ENCODE measurements at places on chromosomes 3 and 15.

DNA sequence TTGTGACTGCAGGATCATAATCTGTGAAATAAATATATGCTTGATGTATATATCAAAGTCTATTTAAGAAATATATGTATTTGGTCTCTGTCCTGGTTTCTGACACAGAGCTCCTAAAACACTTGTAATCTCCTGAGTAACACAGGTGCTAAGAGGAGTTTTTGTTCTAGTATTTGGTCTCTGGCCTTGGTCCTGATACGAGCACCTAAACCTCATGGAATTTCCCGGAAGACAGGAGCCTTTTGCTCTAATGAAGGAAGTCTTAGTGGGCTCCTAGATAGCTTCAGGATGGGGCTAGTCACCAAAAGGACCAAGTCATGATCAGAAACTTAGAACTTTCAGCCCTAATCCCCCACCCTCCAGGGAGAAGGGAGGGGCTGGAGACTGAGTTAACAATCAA is 19.2 kb upstream of the MUSTN1 start:
- ATAC-seq = no peak

DNA sequence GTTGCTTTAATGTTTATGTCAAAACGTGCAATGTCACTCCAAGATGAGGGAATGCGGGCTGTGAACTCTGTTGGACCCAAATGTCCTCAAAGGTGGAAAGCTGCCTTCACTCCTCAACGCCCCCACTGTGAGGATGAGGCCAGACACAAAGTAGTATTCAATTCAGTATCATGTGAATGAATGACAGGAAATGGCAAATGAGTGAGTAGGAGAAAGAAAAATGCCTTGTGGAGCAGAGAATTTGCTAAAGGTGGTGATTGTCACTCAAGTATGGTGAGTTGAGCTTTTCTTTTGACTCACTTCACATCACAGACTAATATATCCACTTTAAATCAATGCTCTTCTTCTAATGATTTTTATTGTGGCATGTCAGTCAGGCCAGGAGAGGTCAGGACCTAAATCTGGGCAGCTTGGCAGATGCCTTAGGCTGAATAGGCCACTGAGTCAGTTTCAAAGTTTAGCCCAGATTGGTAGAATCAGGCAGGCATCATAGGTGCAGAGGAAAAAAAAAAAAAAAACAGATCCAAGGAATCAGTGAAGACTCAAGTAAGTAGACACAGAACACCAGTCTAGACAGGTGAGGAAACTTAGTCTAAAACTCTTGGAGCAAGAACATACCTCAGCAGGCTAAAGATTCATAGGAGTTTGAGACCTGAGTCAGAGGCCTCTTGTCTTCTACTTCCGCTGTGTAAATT is 71.0 kb upstream of the ZBED2 start:
- no peak for ATAC-seq

DNA sequence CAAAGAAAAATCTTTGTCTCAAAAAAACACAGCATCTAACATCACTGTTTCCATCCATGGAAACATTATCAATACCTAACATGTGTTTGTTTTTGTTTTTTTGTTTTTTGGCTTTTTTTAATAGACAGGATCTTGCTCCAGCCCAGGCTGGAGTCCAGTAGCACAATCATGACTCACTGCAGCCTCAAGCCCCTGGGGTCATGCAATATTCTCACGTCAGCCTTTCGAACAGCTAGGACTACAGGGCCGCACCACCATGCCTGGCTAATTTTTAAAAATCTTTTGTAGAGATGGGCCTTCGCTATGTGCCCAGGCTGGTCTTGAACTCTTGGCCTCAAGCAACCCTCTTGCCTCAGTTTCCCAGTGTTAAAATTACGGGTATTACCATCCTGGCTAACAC is 52.8 kb downstream of the RAF1 start:
- no peak for ATAC-seq

DNA sequence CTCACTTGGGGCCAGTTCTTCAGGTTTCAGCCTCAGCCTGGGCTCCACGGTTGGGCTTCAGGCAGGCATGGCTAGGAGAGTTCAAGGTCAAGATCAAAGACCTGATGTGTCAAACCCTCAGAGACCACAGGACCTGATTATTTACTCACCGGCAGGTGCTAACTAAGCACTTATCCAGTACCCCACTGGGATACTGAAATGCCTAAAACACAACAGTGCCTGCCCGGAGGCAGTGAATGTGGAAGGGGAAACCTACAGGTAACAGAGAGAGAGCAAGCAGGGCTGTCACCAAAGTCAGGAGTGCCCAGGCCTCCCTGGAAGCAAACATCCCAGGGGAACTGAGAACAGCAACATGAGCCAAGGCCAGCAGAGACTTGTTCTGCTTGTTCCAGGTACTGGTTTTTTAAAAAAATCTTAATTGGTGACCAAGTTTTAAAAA is 6.7 kb downstream of the IDH2 start:
- no peak for ATAC-seq

- ATAC-seq = no peak
Observed at GRCh38 chr3:52091586-52092270, 35.4 kb upstream of the DUSP7 start.

GRCh38 chr15:86236356-86237110 is 156.9 kb downstream of the AGBL1 start:
- no peak for ATAC-seq

- ATAC-seq = no peak
Observed at GRCh38 chr3:59535791-59536221, 486.0 kb upstream of the CFAP20DC start.
